ENCODE measurements at places on chromosomes 11 and 22. TPM values are rescaled to one million over a fixed set of nuclear protein-coding genes. Genes with fewer than 3 reads are reported as not detected.

The SYCE3 gene
- not detected for total RNA-seq

The OR5P2 gene
- total RNA-seq = not detected

The CD6 gene
- total RNA-seq = 4.3 TPM

The C11orf21 gene
- 0.27 TPM for total RNA-seq

DNA sequence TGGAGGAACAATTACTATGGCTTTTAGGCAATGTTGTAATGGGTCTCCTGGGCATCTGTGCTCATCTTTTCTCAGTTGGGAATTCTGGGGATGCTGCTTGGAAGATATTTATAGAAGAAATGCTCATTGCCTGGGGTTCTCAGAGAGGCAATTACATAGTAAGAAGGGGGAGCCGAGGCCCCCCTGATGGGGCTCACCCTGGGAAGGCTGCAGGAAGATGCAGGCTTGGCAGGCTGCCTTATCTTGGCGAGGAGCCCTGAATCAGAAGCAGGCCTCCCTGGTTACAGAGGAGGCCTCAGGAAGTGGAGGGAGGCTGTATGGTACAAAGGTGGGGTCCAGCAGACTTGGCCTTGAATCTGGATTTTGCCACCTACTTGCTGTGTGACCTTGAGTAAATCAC lies 60.6 kb upstream of the CRYBB3 start:
- peak; percentile 59 for DNase-seq

- no peak for DNase-seq
Measured at GRCh38 chr11:12604557-12605153, 69.6 kb upstream of the TEAD1 start.

DNA sequence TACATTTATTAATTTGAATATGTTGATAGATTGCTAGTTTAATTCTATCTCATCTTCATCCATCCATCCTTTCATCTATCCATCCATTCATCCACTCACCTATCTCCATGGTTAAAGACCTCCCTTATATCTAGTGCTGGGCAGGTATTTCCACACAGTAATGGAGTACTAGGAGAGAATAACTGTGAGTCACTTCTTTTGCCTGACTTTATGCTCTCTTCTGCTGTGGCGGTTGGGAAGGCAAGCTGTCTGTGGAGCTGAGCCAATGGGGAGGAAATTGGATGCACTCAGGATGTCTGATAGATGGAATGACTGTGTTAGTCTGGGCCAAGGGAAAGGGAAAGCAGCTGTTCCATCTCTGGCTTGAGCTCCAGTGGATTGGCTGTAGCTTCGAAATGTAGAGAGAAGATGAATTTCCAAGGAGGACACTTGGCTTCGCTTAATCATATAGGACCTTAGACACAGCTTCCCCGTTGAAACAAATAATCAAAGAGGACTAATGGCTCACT lies 60.3 kb downstream of the NELL1 start:
- no peak for DNase-seq

GRCh38 chr11:2591805-2592204 lies 108.0 kb downstream of the KCNQ1OT1 start:
- DNase-seq = no peak

DNA sequence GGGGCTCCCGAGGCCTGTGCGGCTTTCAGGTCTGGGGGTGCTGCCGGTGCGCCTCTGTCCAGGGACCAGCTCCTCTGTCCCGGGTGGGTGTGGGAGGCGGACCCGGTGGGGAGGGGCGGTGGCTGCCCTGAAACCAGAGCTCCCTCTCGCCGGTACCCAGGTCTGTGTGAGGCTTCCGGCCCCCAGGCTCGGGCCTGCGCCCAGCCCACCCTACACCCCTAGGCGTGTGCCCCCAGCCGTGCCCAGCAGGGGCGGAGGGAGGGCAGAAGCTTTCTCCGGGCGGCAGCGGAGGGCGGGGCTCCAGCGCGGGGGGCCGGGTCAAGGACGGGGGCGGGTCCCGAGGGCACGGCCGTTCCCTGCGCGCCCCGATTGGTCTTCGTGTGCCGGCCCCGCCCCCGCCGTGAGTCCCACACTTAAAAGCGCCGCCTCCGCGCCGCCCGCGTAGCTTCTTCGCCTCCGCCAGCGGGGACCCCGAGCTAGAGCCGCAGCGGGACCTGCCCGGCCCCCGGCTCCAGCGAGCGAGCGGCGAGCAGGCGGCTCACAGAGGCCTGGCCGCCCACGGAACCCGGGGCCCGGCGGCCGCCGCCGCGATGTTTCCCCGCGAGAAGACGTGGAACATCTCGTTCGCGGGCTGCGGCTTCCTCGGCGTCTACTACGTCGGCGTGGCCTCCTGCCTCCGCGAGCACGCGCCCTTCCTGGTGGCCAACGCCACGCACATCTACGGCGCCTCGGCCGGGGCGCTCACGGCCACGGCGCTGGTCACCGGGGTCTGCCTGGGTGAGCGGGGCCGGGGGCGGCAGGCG lies 616 bp downstream of the PNPLA2 start:
- DNase-seq = peak; percentile 96

- no peak for DNase-seq
Measured at GRCh38 chr11:43418197-43418596, 59.5 kb downstream of the TTC17 start.

DNA sequence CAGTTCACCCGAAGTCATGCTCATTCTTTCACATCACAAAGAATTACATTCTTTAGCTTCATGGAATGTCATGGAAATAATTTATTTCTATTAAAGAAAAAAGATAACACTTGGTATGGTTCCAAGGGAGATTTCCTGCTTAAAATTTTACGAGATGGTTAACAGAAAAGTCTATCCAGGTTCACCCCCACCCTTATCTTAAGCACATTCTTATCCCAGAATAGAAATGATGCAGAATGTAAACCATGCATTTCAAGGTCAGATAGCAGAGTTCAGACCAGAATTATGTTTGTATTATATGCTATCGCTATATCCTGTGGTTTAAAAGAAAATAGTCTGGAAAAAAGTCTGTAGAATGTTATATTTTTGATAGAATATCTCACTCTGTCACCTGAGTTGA lies 58.7 kb downstream of the GAS2 start:
- no peak for DNase-seq

GRCh38 chr11:102014756-102015155 lies 32.5 kb upstream of the CFAP300 start:
- no peak for DNase-seq

DNA sequence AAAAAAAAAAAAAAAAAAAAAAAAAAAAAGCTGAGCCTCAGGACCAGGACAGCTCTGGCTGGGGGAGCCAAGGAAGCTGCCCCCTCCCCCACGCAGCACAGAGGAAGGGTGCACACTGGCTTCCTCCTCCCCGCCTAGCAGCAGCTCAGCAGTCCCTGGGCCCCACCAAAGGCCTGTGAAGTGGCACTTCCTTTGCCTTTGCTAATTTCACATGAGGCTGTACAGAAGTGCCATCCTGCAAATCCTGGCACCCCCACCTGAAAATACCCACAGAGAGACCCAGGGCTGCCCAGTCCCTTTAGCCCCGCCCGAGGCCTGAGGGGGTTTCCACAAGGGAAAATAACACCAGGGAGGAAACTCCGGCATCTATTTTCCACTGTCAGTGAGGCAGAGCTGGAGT lies 3.9 kb downstream of the RHOG start:
- DNase-seq = peak; percentile 50

- no peak for DNase-seq
Measured at GRCh38 chr11:64867748-64868462, 10.5 kb downstream of the EHD1 start.

GRCh38 chr11:74574563-74574962 lies 17.8 kb upstream of the POLD3 start:
- DNase-seq = no peak

DNA sequence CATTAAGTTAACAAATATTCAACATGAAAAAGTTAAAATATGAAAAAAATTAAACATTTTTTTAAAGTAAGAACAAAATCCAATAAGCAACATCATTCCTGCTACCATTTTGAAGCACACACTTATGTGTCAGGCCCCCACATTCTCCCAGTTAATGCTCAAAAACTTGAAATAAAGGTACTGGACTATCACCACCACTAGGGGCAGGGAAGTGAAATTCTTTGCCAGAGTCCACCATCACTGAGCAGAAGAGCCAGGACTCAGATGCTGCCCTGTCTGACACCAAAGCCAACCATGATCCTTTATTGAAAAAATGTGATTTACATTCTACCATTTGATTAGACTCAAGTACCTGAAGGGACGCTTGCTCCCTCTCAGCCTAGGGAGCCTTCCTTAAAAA lies 39.1 kb downstream of the PITPNB start:
- no peak for DNase-seq

GRCh38 chr11:20840341-20840740 lies 171.0 kb downstream of the NELL1 start:
- DNase-seq = no peak

DNA sequence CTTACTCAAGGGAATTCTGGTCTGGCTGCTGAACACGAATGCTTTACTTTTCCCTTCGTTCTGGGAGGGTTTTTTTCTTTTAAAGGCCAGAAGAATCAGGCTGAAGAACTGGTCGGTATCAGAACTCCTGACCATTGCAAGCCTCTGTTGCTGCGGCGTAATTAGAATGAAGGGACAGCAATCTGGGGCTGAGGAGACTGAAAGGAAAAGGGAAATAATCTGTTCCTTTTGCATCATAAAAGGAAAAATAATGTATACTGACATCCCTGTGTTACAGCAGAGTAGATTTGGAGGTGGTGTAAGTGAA lies 670 bp downstream of the SC5D start:
- no peak for DNase-seq

DNA sequence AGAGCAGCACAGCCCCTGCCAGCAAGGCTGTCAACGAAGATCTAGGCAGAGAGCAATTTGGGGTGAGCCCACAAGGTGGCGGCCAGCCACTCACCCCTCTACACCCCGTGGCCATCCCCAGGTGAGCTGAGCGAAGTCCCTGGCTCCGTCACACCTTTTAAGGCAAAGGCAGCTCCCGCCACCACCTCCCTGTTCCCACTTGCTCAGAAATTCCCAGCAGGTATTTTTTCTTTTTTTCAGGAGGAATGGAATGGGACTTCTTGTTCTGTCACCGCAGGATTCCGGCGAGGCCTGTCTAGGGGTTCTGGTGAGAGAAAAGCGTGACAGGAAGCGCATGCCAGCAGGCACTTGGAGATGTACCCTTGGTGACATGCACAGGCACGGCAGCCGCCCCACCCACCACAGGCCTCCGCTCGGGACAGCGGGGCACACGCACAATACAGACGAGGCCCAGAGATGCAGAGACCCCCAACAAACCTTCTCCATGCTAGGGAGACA lies 10.0 kb downstream of the RPL3 start:
- no peak for DNase-seq

GRCh38 chr11:28526406-28526751 lies 418.2 kb downstream of the METTL15 start:
- no peak for DNase-seq

- no peak for DNase-seq
Measured at GRCh38 chr11:42674436-42674835, 637.4 kb upstream of the API5 start.

DNA sequence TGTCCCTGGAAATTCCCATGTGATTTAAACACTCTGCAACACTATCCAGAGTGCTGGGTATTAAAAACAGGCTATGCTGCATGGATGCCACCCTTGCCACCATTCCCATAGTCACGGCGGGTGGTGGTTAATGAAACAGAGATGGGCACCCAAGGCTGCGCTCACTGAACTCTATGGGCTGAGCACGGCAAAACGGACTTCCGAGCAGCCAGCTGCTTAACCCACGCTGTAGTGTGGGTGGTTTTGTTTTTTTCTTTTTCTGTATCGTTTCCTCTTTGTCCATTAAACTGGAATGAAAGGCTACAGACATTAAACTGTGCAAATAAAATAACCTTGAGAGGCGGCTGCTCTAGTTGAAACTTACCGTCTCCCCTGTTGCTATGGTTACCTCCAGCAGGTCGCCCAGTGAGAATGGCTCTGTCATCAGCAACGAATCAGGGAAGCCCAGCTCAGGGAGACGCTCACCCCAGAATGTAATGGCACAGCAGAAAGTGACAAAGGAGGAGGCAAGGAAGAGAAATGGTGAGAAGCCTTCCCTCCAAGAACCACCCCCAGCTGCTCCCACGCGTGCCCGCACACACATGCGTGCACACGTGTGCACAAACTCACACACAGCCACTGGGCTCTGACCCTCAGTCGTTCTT lies 102.1 kb downstream of the C11orf91 start:
- no peak for DNase-seq

Measured in transverse colon (tissue), 4 donors.